ENCODE measurements at places on chromosomes 12 and 14. TPM values are rescaled to one million over a fixed set of nuclear protein-coding genes. Genes with fewer than 3 reads are reported as not detected.

- no peak for DNase-seq
Observed at GRCh38 chr14:90299408-90299807, 32.3 kb downstream of the NRDE2 start.

GRCh38 chr14:58149196-58149595, 2.8 kb downstream of the ARMH4 start:
- DNase-seq = no peak

- no peak for DNase-seq
Observed at GRCh38 chr14:81946834-81947798, 413.5 kb upstream of the SEL1L start.

GRCh38 chr12:123475246-123475703, 17.3 kb downstream of the SNRNP35 start:
- DNase-seq = peak; percentile 46

DNA sequence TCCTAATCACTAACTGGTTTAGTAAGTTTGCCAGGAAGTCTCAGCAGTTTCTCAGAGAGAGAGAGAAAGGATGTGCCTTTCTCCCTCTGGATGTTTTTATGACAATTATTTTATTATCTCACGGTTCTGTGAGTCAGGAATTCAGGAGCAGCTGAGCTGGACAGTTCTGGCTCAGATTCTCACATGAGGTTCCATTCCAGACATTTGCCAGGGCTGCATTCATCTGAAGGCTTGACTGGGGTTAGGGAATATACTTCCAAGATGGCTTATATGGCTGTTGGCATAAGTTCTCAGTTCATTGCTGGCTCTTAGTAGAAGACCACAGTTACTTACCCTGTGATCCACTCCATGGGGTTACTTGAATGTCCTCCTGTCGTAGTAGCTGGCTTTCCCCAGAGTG, 101.2 kb upstream of the ATF7IP start:
- no peak for DNase-seq

The CCDC175 gene
- 1.3 TPM for polyA plus RNA-seq
